ENCODE measurements at places on chromosomes 2 and 18.

DNA sequence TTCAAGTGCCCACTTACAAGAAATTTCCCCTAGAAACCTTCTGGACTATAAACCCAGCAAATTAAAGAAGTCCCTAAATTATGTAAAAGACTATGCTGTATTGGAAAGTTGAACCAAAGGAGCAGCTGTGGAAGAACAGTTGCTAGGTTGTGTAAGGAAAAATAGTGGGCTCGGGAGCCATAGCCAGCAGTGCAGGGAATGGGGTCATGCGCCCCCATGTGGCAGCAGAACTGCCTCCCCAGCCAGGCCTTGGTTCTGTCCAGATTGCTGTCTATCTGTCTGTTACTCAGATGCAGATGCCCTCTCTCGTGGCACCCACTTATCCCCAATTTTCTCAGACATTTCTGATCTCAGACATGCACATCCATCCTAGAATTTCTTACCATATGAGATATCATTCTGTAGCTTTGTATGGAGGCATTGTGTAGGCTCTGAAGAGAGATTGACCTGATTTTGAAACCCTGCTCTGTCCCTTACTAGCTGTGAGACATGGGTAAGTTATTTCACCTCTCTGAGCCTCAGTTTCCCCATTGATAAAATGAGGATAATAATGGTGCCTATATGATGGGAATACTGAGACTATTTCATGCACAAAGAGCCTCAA, 258.3 kb downstream of the SS18 start:
- DNase-seq: peak; percentile 70

- no peak for DNase-seq
Observed at GRCh38 chr2:12343141-12343540, 373.6 kb upstream of the TRIB2 start.

DNA sequence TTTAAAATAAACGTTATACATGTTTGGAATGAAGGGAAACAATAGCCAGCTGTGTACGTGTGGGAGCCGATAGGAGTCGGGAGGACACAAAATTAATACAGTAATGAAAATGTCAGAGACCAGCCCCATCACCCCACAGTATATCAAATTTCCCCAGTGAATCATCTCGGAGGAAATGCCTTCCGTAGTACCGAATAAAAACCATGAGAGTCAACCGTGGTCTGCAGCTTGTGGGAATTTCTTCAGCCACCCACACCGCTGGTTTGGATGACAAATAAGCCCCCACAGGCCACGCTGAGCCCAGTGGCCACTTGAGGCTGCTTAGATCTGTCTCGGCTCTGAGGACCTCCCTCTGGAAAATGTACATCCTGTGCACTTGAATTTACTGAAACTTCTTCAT, 133.7 kb downstream of the COL6A3 start:
- DNase-seq: peak; percentile 76

DNA sequence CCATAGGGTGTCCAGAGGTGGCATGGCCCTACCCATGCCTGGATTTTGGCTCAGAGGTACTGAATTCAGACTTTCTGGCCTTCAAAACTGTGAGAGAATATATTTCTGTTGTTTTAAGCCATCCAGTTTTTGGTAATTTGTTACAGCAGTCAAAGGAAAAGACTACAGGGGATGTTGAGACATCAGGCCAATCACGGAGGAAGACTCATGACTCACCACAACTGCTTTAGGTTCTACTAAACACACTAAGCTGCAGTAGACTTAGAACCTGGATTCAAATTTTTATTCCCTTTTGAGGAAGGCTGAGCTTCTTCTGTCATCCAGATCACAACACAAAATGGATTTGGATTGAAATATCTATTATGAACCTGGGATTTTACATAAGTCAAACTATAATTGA, 12.0 kb upstream of the C2orf66 start:
- peak; percentile 8 for DNase-seq

DNA sequence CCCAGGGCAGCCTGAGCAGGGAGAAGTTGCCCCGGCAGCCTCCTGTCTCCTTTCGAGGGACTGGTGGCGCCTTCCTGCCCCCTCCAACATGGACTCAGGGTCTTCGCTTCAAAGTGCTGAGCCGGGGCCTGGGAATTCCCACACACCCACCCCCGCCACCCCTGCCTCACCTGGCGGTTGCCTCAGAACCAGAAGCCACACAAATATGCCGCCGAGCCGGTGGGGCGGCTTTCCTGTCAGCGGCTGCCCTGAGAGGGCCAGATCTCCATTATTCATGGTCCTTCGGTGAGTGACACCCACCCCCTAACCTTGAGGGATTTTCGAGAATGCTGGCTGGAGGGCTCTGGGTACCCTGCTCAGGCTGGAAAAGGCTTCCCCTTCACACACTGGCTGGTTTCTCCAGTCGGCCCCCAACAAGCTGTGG, 71.7 kb downstream of the SMAD7 start:
- no peak for DNase-seq
